Right renal pelvis (tissue), 4 donors: ENCODE measurements at places on chromosomes 2 and 18. TPM values are rescaled to one million over a fixed set of nuclear protein-coding genes. Genes with fewer than 3 reads are reported as not detected.

ZNF892 gene
- 4.8 TPM for polyA plus RNA-seq

EGR4 gene
- polyA plus RNA-seq: not detected

RNPEPL1 gene
- polyA plus RNA-seq: 27.2 TPM

TNFAIP6 gene
- 2.3 TPM for polyA plus RNA-seq

GNAL gene
- 4.1 TPM for polyA plus RNA-seq
